ENCODE measurements at places on chromosomes 12 and 14. TPM values are rescaled to one million over a fixed set of nuclear protein-coding genes. Genes with fewer than 3 reads are reported as not detected.

- DNase-seq = no peak
Observed at GRCh38 chr12:102080842-102081241, 19.1 kb upstream of the WASHC3 start.

- no peak for DNase-seq
Observed at GRCh38 chr12:113221997-113222729, 899 bp downstream of the TPCN1 start.

- DNase-seq = no peak
Observed at GRCh38 chr12:91140026-91140931, 29.0 kb upstream of the LUM start.

- no peak for DNase-seq
Observed at GRCh38 chr12:49126852-49127763, 4.1 kb downstream of the TUBA1B start.

- no peak for DNase-seq
Observed at GRCh38 chr12:30701056-30701455, 5.4 kb upstream of the IPO8 start.

DNA sequence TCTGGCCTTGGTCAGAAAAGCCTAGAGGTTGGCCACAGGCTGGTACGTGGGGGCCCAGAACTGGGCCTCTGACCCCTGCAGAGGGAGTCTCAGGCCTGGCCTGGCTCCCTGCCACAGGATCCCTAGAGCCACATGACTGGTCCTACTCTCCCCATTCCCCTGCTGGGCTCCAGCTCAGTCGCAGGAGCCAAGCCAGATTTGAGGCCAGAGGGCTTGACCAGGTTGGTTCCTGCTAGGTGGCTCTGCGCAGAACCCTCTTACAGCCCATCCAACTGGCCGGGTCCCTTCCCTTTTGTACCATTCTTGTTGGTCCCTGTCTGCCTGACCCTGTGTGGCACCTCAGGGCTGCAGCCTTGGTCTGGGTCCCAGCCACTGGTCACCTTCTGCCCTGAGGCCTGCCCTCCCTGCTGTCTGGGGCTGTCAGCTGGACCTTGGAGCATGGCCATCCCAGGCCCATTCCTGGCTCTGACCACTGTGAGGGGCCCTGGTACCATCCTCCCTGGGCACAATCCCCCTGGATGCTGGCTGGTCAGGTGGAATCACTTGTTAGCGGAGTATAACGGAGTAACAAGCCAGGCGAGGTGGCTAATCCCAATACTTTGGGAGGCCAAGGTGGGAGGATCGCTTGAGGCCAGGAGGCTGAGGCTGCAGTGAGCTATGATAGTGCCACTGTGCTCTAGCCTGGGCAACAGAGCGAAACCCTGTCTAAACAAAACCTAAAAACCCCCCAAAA, 22.9 kb upstream of the PPP1R13B start:
- DNase-seq = no peak

GRCh38 chr12:50771409-50771808, 7.5 kb downstream of the ATF1 start:
- DNase-seq = no peak

- no peak for DNase-seq
Observed at GRCh38 chr12:32116897-32117296, 10.2 kb downstream of the BICD1 start.

- DNase-seq = no peak
Observed at GRCh38 chr12:53836119-53836655, 84.4 kb upstream of the CISTR start.

DNA sequence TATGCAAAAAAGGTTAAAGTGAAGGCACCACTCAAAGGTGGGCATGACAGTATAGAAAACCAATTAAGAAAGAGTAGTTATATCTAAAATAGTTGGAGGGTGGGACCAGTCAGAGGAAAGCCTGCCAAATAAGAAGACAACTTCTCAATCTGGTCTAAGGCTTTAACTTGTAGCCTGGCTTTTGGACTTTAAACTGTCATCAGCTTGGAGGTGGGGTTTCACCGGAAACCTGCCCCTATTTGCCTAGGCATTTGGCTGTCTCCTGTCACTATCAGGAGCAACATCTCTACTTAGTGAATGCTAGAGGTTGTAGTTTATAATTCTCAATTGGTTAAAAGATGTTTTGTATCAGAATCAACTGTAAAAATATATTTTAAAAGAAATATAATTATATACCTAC, 107.3 kb downstream of the SLCO1B3 start:
- DNase-seq = no peak

DNA sequence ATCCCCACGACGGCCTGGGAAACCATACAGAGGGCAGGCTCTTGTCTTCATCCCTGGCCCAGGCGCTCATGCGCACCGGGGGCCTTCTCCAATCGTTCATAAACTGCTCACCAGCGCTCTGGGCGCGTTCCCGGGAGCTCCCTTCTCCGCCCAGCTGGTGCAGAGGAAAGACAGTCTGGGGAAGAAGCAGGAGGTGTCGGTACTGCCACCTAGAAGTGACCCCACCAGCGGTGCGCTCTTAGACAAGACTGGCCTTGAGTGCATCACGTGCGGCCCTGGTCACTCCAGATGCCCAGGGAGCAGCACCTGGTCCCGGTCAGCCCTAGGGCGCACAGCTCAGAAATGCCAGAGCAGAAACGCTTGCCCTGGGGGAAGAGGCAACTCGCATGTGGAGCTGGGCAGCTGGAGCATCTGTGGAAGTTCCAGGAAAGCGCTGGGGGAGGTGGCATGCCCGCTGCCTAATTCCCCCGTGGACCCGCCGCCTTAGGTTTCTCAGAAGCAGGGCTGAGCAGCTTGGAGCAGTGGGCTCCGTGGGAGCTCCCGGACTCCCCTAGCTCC, 2.5 kb downstream of the GSC start:
- no peak for DNase-seq

DNA sequence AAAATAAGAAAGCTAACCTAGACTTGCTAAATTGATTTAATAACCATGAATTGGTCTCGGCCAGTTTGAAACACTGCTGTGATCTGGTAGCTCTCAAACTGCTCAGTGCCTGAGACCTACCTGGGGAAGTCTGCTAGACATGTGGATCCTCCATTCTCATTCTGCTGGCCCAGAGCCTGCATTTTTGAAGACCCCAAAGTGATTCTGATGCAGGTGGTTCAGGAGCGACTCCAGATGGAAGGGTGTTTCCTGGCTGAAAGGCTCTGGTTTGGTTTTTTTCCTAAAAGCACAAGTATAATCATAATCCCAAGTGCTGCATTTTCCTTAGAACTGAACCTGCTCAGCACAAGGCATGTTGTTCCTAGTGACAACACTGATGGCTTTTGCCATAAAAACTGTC, 159.5 kb downstream of the ZNF664 start:
- DNase-seq = no peak

DNA sequence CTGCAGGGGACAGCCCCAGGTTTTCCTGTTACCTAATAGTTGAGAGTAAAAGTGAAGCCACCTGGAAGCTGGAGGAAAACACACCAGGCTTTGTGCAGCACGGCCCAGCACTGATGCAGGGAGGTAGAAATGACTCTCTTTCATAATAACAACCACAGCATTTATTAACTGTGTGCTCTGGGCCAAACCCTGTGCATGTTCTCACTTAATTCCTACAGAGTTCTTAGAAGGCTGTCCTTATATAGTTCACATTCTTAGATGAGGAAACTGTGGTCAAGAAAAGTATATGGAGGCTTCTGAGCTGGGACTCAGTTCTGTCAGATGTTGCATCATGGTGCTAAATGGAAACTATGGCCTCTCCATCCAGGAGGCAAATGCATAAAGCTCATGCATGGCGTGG, 100.0 kb downstream of the PAPOLA start:
- no peak for DNase-seq

DNA sequence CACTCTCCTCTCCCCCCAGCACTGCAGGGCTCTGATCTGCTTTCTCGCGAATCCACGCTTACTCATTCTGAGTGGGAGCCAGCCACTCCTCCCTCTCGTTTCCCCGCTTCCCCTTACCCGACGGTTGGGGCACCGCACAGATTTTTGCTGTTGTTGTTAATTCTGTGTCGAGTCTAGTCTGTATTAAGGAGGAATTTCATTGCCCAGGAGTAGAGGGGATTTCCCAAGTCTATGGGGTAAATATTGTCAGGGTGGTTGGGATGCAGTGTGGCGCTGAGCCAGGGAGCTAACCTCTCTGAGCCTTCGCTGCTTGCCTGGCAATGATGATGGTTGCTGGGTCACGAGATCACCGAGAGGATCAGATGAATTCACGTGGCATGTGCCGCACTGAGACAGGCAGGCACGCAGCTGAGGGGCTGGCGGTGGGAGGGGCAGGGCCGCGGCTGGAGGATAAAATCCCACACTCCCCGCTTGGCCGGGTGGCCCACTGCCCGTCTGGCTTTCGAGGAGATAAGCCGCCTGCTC, 18.5 kb downstream of the NCOR2 start:
- DNase-seq = no peak

GRCh38 chr12:55970775-55971174, 3.1 kb upstream of the RAB5B start:
- no peak for DNase-seq

LRTM2 gene
- 0.58 TPM for polyA plus RNA-seq

SCNN1A gene
- polyA plus RNA-seq = 72.4 TPM

CIT gene
- polyA plus RNA-seq = 16.0 TPM

NDRG2 gene
- polyA plus RNA-seq = 184 TPM

CABP1 gene
- 5.6 TPM for polyA plus RNA-seq

BCL2L2 gene
- polyA plus RNA-seq = 41.6 TPM

Data from right renal pelvis (tissue), 4 donors.